GM13977 (cell line): ENCODE measurements at places on chromosomes 4 and X.

DNA sequence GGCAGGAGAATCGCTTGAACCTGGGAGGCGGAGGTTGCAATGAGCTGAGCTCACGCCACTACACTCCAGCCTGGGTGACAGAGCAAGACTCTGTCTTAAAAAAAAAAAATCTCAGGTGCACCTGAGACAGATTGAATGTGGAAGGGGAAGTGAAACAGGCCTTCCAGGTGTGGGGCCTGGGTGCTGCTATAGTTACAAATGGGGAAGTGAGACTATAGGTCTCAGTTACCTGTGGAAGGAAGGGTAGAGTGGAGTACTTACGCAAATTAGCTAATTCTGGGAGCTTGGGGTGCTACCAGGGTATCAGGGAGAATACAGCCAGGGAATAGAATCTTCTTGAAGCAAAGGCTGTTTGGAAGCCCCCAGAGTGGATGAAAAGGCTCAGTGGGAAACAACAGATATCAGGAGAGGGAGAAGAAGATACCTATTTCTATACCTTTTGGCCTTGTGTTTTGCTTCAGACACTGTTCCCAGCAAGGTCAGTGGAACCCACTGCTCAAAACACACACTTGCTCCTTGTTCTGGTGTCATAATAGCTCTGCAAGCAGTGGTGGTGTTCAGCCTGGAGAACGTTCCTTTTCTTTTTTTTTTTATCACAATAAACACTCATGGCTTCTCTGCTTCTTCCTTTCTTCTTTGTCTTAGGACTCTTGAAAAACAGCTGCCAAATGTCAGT, 7.0 kb downstream of the CD38 start:
- peak; percentile 72 for DNase-seq

DNA sequence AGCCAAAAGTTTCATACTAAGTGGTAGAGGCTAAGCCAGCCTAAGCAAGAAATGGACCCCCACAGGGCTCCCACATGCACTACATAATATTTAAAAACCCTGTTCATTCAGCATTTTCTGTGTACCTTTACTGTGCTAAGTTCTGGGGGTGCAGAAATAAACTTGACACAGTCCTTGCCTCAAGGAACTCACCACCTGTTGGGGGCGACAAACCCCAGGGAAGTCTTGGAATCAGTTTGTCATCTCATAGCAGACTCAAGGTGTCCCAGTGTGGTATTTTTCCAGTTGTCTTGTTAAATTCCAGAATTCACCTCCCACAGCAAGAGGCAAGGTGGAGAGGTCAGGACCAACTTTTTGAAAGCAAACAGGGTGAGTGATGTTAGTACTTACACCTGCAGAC, 43.1 kb downstream of the ATG4A start:
- DNase-seq: no peak

DNA sequence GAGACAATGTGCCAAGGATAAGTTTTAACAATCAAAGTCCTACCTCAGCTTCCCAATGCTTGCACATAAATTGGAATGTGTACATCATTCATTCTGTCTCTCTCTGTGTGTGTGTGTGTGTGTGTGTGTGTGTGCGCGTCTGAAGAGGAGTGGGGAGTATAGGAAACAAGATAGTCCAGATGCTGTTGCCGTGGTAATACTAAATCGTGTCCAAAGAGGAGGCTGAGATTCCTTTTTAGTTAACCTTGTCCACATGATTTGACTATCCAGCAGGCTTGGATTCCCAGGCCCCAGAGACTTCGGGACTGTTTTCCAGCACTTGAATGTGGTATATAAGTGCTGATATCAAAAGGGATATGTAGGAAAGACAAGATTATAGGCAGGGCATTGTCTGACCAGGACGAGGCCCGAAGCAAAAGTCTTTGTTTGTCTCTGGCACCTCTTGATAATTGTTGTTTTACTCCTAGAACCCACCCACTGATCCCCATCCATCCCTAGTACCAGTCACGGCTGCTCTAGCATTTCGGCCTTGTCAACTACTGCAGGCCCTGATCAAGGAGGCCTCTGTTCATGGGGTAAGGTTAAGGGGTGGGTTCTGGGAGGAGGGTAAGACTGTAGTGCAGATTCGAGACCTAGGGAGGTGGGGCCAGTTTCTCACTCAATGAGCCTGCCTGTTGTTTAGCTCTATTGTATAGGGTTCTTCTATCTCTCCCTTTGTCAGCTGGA, 3.9 kb downstream of the PLP1 start:
- no peak for DNase-seq

GRCh38 chrX:65034292-65034667, 58.0 kb upstream of the ZC4H2 start:
- no peak for DNase-seq

DNA sequence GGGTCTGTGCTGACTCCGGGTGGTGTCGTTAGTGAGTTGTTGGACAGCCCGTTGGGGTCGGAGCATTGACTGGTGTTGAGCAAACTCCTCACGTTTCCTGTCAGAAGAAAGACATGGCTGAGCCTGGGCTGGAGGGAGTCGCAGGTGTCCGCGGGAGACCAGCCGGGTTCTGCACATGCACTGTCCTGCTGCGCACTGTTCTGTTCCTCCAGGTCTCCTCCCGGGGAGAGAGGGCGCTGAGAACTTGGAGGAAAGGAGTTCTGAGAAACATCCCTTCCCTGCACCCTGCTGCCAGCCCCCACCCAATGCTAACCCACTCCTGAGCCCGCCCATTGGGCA, 1.1 kb downstream of the ZNF141 start:
- DNase-seq: no peak

GRCh38 chrX:154123241-154124219, 20.5 kb upstream of the OPN1LW start:
- DNase-seq: no peak

DNA sequence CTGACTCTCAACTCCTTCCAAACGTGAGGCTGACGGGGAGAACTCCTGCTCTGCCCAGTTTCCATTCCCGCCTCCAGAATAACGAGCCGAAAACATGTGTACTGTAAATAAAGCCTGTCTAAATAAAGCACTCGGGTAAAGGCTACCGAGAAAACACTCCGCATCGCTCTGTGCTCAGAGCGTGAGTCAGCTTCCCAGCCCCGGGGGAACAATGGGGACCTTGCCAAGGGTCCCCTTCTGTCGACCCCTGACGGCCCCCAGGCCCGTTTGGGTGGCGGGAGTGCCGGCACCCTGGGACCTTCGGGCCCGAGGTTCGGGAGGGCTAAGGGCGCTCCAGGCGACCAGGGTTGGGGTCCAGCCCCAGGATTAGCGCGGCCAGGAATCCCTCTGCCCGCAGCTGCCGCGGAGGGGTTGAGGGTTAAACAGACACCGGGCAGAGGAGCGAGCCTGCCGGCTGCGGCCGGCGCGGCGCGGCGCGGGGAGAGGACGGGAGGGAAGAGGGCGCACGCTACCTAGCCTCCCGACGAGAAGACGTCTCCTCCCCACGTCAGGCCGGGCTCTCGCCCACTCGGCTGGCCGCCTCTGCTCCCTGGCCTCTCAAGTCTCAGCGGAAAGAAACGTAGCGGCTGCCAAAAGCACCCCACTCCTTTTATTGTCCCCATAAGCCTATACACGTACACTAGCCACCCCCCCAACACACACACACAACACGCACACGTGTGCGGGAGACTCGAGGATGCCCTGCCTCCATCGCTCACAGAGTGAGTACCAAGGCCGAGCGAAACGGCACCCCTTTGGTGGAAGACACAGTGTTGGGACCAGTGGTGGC, 85.5 kb downstream of the BCOR start:
- peak; percentile 52 for DNase-seq

DNA sequence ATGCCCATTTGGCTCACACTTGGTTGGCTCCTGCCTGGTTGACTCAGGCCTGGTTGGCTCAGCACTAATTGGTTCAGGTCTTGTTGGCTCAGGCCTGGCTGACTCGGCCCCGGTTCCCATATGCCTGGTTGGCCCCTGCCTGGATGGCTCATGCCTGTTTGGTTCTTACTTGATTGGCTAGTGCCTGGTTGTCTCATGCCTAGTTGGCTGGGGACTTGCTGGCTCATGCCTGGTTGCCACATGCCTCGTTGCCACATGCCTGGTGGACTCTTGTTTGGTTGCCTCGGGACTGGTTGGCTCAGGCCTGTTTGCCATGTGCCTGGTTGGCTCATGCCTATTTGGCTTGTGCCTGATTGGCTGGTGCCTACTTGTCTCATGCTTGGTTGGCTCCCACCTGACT, 103.7 kb downstream of the APOOL start:
- no peak for DNase-seq

- DNase-seq: no peak
These were observed 9.0 kb upstream of the YIPF7 start for GRCh38 chr4:44660396-44660795.

GRCh38 chr4:154425514-154425913, 66.1 kb downstream of the DCHS2 start:
- DNase-seq: no peak

DNA sequence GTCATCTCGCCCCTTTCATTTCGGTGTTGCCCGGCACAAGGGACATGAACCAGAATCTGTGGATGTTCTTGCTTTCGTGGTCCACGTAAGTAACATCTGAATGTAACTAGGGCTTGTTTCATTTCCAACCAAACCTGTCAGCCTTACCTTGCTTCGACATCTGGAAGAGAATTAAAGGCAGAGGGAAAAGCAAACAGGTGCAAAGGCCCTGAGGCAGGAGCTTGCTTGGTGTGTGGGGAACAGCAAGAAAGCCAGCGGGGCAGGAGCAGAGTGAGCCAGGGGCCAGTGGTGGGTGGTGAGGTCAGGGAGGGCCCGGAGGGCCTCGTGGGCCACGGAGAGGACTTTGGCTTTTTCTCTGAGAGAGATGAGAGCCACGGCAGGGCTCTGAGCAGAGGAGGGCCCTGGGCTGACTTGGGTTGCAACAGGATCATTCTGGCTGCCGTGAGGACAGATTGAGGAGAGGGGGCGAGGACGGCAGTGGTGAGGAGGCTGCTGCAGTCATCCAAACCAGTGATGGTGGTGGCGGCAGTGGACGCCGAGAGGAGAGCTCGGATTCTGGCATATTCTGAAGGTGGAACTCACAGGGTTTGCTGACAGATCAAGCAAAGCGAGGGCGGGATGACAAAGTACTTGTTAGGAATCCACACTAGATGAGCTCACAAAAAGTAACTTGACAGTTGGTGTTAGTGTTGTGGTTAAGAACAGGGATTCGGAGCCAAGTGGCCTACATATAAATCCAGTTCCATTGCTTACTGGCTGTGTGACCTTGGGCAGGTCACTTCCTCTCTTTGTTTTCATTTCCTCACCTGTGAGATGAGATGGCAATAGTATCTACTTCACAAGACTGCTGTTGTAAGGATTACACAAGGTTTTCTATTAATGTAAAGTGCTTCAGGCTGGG, 6.8 kb upstream of the WDR13 start:
- DNase-seq: no peak

- no peak for DNase-seq
These were observed 31.7 kb downstream of the GAB3 start for GRCh38 chrX:154719132-154719675.

DNA sequence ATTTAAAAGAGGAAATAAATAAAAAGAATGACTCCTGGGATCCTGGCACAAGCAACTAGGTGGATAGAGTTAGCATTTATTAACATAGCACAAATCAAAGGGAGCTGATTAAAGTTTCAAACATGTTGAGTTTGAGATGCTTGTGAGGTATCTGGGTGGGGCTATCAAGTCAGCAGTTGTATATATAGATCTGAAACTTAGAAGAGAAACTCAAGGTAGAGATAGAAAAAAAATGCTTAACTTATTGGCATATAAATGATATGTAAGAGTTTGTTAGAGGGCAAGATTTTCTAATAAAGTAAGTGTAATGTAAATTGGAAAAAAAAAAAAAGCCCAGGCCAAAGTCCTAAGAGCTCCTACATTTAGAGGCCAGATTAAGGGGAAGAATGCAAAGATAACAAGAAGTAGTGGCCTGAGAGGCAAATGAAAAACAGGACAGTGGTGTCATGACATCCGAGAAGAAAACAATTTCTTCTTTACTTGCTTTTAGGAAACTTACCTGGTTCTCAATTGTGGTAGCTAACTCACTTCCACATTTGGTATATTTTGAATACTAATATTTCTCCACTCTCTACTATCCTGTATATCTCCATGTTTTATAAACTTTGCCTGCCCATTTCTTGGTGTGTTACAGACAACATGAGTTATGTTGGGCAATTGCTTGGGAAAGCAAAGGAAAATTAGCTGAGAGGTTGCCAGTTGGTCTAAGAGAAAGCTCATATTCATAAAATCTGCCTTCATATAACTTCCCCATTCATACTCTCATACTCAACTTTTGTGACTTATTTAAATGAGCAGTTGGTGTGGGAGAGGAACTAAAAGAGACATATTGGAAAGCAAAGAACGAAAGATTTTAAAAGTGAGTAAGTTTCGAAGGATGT, 169.2 kb downstream of the PARM1 start:
- no peak for DNase-seq

DNA sequence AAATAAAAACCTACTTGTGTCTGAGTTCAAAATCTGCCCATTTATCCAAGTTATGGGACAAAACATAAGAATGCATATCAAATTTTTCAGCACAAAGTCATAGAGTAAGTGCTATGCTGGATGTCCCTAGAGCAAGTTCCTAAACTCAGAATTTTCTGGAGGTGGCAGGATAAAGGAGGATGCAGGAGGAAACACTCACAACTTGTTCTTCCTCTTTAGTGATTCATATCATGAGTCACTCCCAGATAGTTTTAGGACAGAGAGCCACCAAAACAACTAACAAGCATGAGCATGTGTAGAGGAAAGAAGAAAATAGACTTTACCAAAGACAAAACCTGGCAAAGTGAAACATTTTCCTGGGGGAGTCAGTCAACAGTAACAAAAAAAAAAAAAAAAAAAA, 302.7 kb downstream of the KCTD8 start:
- DNase-seq: no peak

DNA sequence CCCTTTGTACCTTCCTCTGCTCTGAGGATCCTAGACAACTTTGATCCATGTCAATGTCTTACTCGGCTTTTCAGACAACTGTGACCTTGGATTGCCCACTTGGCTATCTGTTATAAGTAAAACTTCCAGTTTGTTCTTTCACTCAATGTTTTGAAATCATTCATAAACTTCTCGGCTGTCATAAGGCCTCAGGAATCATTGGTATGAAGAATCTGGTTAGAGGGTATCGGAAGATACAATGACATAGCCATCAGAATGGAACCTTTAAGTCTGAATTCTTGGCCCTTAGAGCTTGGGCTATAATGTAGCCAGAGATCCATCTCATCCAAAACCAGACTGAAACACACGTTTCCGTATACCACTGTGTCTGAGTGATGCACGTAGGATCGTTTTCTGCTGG, 59.0 kb upstream of the WDR1 start:
- DNase-seq: no peak

GRCh38 chrX:105502336-105502735, 281.8 kb upstream of the TEX13A start:
- no peak for DNase-seq
